ENCODE measurements at places on chromosomes 7 and 10.
A peak's percentile ranks its signal among the peaks of the same experiment; 100 is the strongest.

DNA sequence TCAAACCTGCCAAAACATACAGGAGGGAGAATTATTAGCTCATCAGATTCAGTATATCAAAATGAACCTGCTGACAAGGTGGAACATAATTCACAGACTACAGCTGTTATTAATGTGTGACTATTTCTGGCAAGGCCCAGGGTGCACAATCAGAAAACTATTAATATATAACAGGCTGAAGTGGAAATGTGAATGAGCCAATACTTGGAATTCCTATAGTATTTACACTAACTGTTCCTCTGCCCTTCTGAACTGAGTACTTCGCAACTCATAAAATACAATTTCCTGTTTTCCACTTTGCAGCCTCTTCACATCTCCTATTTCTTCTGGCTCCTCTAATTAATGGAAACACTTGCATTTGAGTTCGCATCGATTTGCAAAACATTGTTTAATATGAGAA, 330.8 kb downstream of the DPP6 start:
- no peak for DNase-seq

DNA sequence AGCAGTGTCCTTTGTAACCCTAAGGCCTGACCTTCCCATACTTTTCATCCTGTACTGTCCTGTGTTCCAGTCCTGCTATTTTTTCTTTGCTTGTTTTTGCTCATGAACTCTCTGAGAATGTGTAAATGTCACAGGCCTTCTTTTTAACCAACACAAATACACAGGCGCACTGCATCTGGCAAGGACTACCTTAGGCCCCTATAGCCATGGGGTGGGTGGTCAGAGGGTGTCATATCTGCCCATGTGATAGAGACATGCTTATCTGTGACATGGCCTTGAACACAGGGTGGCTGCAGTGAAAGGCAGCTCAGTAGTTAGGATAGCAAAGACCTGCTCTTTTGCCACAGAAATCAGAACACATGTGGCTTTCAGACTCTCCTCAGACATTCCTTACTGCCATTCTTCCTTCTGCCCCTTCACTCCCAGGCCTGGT, 3.9 kb upstream of the MBL2 start:
- no peak for DNase-seq

- no peak for DNase-seq
These were observed 471.7 kb downstream of the AUTS2 start for GRCh38 chr7:70069977-70070376.

- DNase-seq: peak; percentile 72
These were observed 2.4 kb upstream of the INHBA start for GRCh38 chr7:41705109-41705901.

GRCh38 chr10:105908701-105909100, 1255.8 kb downstream of the SORCS1 start:
- DNase-seq: no peak

DNA sequence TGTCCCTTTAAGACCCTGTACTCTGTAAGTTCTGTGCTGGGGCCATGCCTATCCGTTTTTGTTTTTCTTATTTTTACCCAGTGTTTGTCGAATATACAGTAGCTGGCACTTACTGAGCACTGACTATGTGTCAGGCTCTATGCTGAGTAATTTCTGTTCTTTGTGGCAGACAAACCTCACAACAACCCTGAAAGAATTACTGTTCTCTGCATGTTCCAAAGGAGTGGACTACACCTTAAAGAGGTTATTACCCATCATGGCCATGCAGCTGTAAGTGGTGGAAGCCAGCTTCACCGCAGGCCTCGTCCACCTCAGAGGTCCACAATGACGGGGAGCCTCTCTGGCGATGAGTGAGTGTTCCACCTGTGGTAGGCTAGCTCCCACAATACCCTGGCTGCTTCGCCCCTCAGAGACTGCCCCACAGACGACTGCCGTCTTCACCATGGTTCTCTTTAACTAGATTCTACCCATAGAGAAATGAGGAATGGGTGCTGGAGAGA, 30.1 kb upstream of the RBM20 start:
- no peak for DNase-seq

DNA sequence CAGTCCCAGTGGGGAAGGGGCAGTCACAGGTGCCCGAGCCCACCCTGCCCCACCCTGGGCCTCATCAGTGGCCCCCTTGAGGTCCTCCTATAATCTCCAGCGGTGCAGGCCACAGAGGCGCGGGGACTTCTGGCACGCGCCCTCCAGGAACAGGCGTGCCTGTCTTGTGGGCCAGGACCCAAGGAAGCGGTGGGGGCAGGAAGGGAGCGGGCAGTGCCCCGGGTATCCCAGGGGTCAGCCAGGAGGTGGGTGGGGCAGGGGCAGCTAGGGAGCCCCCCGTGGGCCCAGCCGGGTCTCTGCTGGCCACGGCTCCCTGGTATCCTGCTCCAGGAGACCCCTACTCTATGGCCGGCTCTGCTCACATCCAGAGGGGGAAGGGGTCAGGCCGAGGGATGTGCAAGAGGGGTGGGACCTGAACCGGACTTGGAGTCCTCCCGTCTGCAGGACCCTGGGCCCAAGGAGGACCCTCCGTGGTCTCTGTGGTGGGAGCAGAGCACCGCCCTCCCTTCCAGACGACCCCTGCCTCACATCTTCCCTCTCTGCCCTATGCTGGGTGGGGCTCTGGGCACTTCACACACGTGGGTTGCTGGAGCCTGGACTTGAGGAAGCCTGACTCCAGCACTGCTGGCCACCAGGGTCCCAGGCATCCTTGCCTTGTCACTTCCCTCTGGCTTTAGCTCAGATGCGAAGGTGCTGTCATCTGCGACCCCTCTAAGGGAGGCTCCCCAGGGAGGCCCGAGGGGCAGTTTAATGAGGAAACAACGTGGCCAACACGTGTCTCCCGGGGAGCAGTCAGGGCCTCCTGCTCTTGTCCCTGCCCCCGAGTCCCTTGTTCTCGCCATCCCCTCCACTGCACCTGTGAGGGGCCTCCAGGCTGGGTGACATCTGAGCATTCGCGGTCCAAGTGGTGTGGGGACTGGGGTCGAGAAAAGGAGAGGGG, 18.3 kb upstream of the GRIFIN start:
- no peak for DNase-seq

- DNase-seq: no peak
These were observed 88.8 kb downstream of the JCAD start for GRCh38 chr10:29970576-29970975.

GRCh38 chr10:132466520-132467463, 69.8 kb downstream of the PWWP2B start:
- DNase-seq: peak; percentile 1

GRCh38 chr7:45514944-45515343, 59.2 kb upstream of the ADCY1 start:
- no peak for DNase-seq

DNA sequence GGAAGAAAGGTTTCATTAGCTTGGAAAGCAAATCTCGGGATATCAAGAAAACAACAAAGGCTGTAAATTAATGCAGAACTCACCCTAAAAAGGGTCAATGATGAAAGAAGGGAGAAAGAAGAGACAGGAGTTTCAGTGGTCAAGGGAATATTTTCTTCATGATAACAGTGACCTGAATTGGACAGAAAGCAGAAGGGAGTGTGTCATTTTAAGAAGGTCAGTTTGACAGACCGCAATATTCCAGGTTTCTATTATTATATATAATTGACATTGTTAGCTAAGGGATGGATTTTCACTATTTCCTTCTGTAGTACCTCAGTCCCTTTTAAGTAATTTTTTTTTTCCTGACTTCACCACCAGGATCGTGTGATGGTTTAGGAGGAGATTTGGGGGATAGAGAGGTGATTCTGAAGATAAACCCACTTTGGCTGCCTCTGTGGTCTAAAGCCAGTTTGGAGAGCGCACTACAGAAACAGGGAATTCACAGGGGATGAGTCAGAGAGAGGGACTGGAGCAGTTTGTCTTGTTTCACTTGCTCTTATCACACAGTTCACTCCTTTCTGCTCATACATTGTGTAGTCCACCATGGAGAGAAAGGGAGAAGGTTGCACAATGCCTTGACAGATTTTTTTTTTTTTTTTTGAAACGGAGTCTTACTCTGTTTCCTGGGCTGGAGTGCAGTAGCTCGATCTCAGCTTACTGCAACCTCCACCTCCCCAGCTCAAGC, 417.9 kb downstream of the AUTS2 start:
- no peak for DNase-seq

GRCh38 chr10:106213493-106213892, 951.0 kb downstream of the SORCS1 start:
- no peak for DNase-seq

- no peak for DNase-seq
These were observed 22.8 kb upstream of the TARP start for GRCh38 chr7:38296059-38296857.

DNA sequence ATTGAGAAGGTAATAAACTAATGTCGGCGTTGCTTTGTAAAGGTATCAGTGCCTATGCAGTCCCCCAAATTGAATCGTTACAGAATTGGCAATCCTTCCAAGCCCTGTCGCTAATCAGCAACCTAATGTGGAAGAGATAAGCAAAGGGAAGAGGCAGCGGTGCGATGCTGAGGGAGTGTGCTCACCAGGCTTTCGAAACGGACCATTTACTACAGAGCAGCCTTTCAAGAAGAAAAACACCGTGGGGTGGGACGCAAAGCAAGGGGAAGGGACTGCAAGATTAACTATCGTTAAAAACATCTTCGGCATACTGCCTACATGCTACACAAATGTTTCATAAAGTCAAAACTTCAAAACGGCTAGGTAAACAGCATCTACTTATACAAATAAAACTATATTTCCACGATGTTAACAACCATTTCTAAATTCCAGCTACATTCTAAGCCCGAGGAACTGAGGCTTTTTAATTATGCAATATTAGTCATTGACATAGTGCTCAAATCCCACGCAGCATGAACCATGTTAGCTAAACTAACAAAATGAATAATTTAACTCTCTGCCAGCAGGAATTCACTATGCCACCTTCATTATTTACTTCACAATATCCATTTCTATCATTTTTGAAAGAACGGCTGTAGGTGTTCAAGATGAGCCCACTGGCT, 85.2 kb downstream of the CHCHD3 start:
- no peak for DNase-seq

GRCh38 chr7:158957510-158957906, 101.2 kb downstream of the DYNC2I1 start:
- DNase-seq: peak; percentile 79

DNA sequence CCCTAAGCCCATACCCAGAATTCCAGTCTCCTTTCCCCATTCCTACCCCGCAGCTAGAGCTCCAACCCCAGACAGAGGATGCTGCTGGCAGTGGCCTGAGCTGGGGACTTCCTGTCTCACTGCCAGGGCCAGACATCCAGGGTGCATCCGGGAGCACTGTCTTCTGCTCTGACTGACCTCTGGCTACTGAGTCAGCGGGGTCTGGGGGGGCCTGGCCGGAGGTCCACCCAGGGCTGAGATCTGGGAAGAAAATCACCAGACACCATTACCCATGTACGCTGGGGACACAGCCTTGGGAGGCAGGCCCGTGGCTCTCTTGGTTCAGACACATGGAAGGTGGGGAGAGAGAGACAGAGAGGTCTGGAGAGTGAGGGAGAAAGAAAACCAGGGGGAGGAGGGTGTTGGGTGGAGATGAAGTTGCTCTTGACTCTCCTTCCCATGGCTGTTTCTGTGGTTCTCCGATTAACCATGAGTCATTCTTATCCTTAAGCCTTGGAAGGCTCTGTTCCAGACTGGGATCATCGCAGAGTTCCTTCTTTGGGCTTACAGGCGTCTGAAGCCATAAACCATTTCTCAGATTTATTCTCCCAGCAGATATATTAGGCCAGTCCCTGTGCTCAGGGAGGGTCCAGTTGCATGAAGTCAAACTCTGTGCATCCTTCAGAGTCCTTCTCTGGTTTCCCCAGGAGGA, 23.6 kb downstream of the TSPAN15 start:
- no peak for DNase-seq

DNA sequence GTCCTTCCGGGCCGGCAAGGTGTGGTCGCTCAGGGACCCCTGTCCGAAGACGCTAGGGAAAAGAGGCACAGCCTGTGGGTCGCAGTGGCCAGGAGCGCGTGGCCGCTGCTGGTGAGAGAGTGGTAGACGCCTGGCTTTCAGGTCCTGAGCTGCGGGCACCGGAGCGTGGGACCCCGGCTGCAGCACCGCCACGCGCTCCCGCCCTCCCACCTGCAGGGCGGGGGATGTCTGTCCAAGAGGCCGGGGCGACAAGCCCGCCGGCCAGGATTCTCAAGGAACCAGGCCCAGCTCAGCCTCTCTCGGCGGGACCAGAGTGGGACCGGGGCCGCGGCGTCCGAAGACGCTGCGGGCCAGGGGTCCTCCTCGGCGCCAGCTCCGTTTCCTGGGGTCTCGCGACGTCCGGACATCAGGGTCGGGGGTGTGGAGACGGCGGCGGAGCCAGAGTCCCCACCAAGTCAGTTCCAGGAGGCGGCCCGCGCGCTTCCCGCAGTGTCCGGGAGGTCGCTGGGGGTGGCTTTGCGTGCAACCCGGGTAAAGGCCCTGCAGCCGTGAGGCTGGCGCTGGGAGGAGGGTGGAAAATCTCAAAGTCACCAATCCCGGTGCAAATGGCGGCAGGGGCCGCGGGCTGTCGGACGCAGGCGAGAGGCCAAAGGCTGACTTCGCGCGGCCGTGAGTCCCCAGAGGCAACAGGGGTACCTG, 5.5 kb downstream of the ZNF503 start:
- no peak for DNase-seq

GRCh38 chr10:63700631-63701156, 179.5 kb downstream of the REEP3 start:
- DNase-seq: no peak

GRCh38 chr10:103555325-103555649, 61.8 kb downstream of the NEURL1 start:
- no peak for DNase-seq

GRCh38 chr7:81721437-81721836, 48.4 kb downstream of the HGF start:
- DNase-seq: no peak

DNA sequence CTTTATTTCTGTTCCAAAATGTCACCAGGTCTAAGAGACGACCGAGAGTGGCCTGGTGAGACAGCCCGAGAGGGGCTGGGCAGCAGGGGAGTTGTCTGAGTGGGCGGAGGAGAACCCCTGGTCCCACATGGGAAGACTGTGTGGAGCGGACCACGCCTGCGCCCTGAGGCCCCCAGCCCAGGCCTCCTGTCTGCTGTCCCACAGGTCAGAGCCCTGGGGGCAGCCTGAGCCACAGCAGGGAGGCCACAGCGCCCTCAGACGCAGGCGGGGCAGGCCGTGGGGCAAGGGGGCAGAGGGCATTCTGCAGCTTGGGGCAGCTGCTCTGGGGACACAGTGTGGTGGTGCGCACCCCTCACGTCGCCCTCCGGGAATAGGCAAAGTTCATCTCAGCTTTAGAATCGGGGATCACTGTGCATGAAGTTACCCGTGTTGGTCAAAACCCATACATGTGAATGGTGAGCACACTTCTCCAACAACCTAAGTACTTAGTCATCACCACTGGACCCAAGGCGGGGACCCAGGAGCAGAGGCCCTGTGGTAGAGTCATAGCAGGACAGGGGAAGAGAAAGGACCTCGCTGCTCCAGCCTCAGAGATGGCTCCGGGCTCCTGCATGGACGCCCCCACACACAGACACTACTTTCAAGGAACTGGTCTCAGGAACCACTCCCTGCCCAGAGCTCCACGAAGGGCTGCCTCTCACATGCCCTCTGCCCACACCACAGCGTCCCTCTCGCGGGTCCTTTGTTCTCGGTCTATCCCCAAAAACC, 214.7 kb downstream of the ELFN1 start:
- DNase-seq: no peak
